COLO829 (cell line): ENCODE measurements at places on chromosomes 13 and 19.

DNA sequence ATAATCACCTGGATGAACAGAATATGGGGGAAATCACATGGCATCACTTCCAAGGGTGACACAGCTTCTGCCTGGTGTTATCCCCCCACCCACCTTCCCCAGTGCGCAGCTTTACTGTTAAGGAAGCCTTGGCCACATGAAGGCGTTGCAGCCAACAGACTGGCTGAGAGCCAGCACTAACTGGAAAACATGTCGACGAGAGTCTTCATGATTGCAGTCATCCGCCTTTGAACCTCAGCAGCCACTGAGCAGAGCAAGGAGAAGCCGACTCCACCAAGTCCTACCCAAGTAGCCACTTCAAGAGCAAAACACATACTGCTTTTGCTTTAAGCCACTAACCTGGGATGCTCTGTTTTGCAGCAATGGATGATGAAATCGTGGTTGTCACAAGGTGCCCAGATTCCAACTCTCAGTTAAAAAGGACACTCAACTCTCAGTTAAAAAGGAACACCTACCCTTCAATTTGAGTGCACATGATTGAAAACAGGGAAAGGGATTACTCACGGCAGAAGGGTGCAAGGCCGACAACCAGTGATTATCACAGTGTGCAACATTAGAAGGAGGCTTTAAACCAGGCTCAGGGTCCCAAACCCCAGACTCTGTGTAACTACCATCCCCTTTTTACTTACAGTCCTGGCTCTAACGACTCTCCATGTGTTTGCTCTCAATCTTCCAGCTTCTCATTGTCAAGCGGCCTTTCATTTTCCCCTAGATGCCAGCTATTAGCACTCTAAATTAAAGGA is 149.1 kb downstream of the KLF12 start:
- DNase-seq: no peak

GRCh38 chr13:44232774-44233173 is 140.8 kb upstream of the SERP2 start:
- DNase-seq: no peak

- no peak for DNase-seq
Observed at GRCh38 chr13:58081301-58081820, 449.8 kb downstream of the PCDH17 start.

GRCh38 chr13:98237331-98237730 is 60.3 kb upstream of the RNF113B start:
- DNase-seq: no peak

DNA sequence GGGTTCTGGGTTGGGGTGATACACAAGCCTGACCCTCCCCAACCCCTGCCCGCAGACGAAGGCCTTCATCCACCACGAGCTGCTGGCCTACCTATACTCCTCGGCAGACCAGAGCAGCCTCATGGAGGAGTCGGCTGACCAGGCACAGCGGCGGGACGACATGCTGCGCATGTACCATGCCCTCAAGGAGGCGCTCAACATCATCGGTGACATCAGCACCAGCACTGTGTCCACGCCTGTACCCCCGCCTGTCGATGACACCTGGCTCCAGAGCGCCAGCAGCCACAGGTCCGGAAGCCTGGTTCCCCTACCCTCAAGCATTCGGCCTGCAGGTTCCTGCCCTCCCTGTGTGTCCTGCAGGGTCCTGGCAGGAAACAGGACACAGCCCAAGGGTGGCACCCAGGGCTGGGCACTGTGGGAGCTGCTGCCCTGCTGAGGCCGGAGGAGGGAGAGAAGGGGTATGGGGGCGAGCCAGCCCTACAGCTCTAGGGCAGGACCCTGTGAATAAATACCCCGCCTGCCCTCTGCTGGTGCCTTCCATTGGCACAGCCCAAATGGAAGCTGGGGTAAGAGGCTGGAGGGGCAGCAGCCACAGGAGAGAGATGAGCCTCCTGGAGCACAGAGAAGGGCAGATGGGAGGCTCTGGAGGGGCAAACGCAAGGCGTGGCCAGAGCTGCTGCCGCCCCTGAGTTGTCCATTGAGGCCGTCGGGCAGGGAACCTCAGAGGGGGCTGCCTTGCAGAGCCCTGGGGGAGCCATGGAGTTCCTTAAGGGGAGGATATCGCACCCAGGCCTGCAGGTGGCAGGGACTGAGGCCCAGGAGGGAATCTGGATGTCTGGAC is 6.8 kb downstream of the TMED1 start:
- no peak for DNase-seq

DNA sequence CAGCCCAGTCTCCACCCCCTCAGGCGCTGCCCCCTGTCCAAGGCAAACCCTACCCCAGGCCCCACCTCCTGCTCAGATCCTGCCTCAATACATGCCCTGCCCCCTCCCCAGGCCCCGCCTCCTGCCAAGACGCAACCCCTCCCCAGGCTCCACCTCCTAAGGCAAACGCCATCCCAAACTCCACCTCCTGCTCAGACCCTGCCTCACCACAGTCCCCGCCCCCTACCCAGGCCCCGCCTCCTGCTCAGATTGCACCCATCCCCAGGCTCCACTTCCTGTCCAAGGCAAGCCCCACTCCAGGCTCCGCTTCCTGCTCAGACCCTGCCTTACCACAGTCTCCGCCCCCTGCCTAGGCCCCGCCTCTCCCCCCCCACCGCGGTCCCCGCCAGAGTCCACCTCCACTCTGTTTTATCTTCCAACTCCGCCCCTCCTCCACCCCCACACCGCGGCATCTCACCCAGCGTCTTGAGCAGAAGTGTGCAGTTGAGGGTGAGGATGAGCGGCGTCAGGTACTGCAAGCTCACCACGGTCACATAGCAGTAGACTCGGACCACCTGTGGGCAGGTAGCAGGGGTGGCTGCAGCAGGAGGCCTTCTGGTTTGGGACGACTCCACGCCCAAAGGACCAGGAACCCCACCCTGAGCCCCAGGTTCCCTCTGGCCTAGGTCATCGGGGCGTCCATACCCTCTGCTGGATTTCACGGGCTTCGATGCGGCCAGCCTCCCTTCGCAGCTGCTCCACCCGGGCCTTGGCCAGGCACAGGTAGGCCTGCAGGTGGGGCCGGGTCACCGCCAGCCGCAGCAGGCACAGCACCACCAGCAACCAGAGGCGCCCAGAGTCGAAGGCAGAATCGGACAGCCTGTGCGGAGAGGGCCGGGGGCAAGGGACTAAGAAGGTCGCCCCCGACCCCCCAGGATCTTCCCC is 17.7 kb downstream of the TMEM161A start:
- DNase-seq: no peak

DNA sequence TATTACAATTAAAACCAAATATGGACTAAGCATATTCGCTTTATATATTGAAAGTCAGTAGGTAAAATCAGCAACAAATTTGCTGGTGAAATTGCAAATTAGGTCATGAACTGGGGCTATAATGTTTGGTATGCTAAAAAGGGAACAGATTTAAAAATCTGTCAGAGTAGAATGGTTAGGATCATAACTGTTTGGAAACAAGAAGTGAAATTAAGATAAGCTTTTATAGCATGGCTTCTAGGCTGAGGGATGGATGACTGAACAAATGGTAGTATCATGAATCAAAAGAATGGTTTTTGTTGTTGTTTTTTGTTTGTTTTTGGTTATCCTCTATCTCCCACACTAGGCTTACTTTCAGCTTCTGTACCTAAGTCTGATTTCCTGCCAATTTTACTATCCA is 1090.4 kb downstream of the PCDH9 start:
- DNase-seq: no peak

DNA sequence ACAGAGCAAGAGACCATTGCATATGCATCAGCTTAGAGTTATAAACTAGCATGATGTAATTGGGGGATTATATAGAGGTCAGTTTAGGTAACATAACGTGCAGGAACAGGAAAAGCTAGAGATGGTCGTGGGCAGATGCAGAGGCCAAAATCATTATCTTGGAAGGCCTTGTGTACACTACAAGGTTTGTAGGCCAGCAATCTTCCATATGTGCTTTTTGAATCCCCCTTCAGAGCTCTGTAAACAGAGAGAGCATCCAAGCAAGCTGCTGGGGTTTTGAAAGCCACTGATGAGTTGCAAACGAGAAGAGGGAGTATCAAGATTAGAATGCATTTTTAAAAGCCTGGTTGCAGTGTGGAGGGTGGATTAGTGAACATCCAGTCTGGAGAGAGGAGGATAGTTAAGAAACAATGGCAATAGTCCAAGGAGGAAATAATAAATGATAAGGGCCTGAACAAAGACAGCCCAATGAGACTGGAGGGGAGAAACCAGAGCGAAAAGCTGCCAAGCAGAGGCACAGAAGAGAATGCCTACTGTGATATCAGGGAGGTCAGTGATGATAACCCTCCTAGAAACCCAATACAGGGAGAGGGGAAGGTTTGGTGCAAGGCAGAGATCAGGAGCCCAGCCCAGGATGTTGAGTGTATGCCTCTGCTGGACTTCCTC is 109.6 kb downstream of the ZAR1L start:
- DNase-seq: no peak

- DNase-seq: no peak
Observed at GRCh38 chr19:28560786-28561185, 652.2 kb downstream of the UQCRFS1 start.

GRCh38 chr19:56291867-56292266 is 19.3 kb downstream of the EDDM13 start:
- no peak for DNase-seq

DNA sequence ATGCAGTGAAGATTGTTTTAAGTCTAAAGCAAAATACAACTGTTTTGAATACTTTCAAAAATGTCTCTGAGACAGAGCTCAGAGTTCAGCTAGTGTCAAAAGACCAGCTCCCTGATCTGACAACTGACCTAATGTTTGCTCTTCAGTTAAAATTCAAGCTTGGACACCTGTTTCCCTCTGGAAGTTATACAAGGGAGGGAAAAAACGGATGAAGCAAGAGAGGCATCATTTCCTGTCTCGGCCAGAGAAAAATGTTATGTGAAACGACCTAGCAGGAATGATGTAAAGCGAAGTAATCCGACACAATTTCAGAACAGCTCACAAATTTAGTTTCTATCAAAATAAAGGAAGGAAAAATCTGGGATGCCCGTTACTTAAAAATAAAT is 59.4 kb downstream of the ZAR1L start:
- no peak for DNase-seq

GRCh38 chr13:23715092-23715761 is 145.0 kb downstream of the TNFRSF19 start:
- DNase-seq: no peak

DNA sequence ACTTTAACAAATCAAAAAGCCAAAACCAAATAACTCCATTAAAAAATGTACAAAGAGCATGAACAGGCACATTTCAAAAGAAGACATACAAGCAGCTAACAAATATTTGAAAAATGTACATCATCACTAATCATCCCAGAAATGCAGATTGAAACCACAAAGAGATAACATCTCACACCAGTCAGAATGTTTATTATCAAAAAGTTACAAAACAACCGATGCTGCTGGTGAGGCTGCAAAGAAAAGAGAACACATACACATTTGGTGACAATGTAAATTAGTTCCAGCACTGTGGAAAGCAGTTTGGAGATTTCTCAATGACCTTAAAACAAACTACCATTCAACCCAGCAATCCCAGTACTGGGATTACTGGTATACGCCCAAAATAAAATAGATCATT is 756.0 kb upstream of the PCDH20 start:
- no peak for DNase-seq

DNA sequence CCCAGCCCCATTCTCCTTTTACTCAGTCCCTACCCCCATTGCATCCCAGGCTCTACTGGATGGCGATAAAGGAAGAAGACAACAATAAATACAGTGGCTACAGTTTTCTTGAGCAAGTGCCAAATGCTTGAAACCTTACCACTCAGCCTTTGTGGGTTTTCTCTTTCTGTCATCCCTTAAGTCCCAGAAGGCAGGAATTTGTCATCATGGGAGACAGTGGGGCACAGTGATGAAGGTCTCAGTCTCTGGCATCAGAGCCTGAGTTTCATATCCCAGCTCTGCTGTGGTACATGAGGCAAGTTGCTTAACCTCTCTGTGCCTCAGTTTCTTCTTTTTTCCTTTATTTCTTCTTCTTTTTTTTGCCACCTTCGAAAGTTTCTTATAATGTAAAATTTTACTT is 5.1 kb upstream of the COMP start:
- DNase-seq: no peak

- DNase-seq: no peak
Observed at GRCh38 chr13:26246154-26246553, 7.8 kb upstream of the CDK8 start.

DNA sequence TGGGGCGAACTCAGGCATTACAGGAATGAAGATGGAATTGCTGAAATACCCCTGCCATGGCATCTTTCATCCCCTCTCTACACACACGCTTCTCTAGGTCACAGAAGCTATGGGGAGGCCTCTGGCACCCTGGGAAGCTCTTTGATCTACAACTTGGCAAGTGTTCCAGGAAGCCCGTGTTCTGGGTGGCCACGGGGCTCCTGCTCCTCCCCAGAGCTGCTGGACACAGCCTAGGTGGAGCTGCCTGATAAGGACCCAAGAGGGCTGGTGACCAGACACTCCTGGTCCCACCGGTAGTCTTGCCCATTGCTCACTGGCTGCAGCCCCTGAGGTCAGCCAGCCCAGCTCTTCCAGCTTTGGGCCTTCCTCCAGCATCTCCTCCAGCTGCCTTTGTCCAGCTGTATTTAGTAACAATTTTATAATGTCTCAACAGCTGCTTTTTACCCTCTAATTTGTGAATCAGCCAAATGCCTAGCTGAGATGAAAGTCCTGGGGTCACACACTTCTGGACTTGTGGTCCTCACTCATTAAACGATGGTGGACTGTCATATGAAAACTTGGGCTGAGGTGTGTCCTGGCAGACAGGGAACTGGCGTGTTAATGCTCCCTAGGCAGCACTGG is 72.8 kb upstream of the SPATA13 start:
- DNase-seq: no peak

GRCh38 chr19:47427241-47428176 is 8.2 kb upstream of the MEIS3 start:
- peak; percentile 58 for DNase-seq

- no peak for DNase-seq
Observed at GRCh38 chr13:40933508-40934204, 85.5 kb downstream of the ELF1 start.

DNA sequence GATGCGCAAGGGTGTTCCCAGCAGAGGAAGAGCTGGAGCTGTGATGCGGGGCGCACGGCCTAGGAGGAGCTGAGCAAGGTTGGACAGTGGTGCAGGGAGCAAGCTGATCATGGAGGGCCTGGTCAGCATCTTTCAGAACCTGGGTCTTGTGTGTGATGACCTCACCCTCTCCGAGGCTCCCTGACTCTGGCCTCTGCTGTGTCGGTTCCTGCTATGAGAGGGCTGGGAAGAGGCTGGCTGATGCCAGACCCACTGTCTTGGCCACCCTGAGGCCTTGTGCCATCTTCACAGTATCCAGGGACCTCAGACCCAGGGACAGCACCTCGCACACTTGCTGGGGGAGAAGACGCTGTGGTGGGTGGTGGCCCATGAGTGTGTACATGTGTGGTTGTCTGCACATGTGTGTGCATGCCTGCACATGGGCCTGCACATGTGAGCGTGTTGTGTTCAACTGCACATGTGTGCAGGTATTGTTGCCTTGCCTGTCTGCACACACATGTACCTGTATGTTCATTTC is 16.5 kb upstream of the C13orf46 start:
- DNase-seq: no peak

- no peak for DNase-seq
Observed at GRCh38 chr19:1765904-1766799, 12.8 kb downstream of the ONECUT3 start.
